ENCODE measurements at places on chromosomes 13 and 19.

DNA sequence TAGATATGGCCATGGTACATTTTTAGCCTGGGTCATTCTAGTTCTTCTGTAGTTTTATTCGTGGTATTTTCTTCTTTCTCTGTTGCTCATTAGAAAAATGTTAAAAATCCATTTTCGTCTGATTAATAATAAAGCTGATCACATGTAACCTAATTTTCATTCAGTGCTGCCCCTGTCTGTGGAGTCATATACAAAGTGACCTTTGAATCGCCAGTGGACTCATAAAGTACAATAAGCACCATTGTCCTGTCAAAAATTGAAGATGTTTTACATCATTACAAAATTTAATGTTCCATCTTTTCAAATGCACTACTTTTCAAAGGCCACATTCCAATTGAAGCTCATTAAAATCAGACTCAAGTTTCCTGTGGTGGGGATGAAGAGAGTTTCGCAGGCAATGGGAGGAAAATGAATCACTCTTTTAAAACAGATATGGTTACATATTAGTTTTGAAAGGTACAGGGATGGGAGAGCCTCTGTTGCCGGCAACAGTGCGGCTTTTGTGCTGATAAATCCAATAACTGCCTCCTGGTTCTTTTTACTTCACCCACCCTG, 205.4 kb downstream of the ZNF536 start:
- DNase-seq, result no peak

GRCh38 chr19:40623403-40624251, 22.5 kb downstream of the LTBP4 start:
- no peak for DNase-seq

DNA sequence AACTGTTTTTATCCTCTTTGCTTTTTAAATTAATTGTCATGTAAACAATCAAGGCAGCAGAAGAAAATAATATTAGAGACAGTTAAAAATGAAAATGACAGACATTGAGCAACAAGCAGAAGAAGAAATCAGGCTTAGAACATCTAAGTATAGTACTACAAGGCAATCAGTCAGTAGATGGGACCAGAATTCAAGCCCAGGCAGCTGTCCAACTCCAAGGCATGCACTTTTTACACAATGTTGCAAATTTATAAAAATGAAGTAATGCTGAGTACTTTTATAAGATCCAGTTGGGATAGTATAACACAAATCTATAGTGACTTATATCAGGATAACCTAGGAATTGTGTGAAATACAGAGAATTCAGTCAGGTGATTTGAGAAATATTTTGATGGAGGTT, 2815.8 kb downstream of the PCDH9 start:
- DNase-seq, result no peak

- no peak for DNase-seq
Observed at GRCh38 chr13:68199271-68199670, 969.1 kb upstream of the PCDH9 start.

Data from stimulated activated CD4-positive, alpha-beta T cell treated with anti-CD3 and anti-CD28 coated beads, Interleukin-4, amount 100 ng/mL, for 4 hours (primary cell).